ENCODE measurements at places on chromosomes 1 and 21.

GRCh38 chr1:28159680-28160079, 16.8 kb downstream of the PTAFR start:
- DNase-seq: no peak

DNA sequence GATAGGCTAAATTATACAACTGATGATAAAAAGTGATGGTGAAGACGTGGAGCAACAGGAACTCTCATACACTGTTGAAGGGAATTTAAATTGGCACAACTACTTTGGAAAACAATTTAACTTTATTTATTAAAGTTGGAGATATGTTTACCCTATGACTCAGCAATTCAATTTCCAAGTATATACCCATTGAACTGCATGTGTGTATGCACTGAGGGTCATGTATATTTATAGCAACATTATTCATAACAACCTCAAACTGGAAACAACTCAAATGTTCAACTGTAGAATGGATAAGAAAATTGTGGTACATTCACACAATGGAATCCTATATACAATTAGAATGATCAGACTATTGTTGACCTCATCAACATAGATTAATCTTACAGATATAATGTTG, 16.5 kb upstream of the BCAS2 start:
- DNase-seq: no peak

DNA sequence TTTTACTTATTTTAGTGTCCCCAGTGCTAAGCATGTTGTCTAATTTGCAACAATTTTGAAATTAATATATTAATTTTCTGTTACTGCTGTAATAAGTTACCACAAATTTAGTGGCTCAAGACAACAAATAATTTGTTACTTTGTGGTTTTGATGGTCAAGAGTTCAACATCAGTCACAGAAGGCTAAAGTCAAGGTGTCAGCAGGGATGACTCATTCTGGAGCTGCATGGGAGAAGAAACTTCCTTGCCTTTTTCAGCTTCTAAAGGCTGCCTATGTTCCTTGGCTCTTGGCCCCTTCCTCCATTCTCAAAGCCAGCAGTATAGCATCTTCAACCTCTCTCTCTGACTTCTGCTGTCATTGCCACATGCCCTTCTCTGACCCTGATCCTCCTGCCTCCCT, 271.8 kb downstream of the HLX start:
- no peak for DNase-seq

- DNase-seq: no peak
These were observed 72.5 kb downstream of the RUNX3 start for GRCh38 chr1:24857507-24858133.

Data from AG08395 (cell line).